ENCODE measurements at places on chromosomes 5 and 9. TPM values are rescaled to one million over a fixed set of nuclear protein-coding genes. Genes with fewer than 3 reads are reported as not detected.

DNA sequence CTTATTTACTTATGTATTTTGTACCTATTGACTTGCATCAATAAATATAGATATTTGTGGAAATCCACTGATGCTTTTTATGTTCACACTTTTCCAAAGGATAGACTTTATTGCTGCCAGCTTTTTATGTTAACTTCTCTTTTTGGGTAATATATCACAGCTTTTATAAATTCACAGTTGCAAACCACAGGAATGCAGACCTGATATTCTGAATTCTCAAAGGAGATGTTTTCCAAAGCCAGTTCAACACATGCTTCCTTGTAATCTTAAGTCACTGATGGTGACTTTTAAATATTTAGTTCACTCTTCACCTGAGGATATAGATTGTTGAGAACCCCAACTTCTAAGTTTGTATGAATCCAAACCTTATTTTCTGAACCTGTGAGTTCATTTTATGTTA is 223.4 kb upstream of the PRR16 start:
- no peak for DNase-seq
- no peak overlapping the region for H3K27ac ChIP-seq
- H3K27me3 ChIP-seq = no peaks in the 10 kb centered on the region
- no peak overlapping the region for H3K4me3 ChIP-seq
- H3K36me3 ChIP-seq = no peaks in the 10 kb centered on the region

DNA sequence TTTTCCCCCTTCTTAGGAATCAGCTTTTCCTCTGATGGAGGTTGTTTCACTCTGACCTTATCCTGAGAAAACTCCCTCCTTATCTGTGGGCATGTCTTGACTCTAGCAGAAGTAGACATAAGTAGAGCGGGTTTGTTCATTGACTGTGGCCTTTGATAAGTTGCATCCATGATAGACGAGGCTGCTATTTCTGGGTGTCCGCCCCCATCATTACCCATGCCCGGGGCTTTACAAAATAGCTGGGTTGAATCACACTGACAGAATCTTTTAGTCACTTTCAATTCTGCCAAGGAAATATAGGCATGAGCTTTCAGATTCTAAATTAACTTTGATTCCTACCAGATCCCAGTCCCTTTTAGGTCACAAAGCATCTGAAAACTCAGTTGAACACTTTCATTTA is 223.8 kb downstream of the SEC61B start:
- H3K4me1 ChIP-seq = no peaks in the 10 kb centered on the region
- no peak for DNase-seq
- no peak overlapping the region for H3K4me3 ChIP-seq
- no peaks in the 10 kb centered on the region for H3K36me3 ChIP-seq

DNA sequence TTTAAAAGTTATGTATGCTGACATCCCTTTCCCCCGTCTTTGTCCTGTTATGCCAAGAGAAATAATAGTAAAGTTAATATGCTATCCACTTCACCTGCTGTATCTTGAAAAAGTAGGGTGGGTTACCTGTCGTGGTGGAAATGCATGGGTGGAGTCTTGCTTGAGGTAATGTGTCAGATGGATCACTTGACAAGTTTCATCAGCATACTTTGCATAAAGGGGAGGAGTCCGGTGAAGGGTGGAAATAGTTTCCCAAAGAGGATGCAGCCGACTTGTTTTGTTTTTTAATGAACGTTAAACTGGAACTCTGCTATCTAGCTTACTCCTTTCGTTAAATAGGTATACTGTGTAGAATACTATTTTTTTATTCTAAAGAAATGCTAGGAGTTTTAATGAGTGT is 9.0 kb upstream of the DMRT3 start:
- H3K4me1 ChIP-seq = peaks cover 12% of the 10 kb centered on the region
- DNase-seq = no peak
- H3K27me3 ChIP-seq = no peaks in the 10 kb centered on the region
- H3K36me3 ChIP-seq = no peaks in the 10 kb centered on the region

Gene CCDC192
- not detected for total RNA-seq

Gene KIF4B
- not detected for total RNA-seq

All from esophagus squamous epithelium (tissue), 5 donors.